ENCODE measurements at places on chromosomes 7 and 10.

DNA sequence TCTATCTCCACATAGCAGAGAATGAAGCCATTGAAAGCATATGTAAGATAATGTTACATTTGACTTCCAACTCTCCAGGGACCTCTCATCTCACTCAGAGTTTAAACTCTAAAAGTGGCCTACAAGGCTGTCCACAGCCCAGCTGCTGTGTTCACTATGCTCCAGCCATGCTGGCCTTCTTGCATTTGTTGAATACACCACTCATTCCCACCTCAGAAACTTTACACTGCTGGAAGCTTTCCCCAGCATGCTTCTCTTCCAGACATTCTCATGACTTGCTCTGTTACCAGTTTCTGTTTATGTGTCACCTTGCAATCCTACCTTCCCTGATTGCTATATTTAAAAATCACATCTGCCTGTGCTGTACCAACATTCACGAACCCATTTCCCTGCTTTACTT lies 167.2 kb downstream of the WNT2 start:
- DNase-seq: no peak

GRCh38 chr10:80535671-80536360 lies 1.9 kb upstream of the SH2D4B start:
- peak; percentile 5 for DNase-seq

GRCh38 chr7:134699021-134699818 lies 52.6 kb downstream of the BPGM start:
- DNase-seq: no peak

GRCh38 chr10:63798599-63799498 lies 277.6 kb downstream of the REEP3 start:
- DNase-seq: peak; percentile 16

DNA sequence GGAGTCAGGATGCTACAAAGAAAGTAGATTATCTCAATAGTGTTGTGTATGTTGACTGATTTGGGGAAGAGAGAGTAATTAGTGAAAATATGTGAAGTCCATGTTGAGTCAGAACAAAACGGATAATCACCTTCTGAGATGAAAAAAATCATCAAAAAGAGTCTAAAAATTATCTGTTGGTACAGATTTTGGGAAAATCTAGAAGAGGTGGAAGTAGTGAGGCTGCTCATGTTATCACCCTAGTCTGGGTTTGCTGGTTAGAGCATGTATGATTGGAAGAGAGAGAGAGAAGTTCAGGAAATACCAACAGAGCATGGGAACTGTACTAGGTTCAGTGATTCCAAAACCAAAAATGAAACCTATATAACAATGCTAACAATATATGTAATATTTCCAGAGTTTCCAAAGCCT lies 12.3 kb downstream of the RPA3 start:
- DNase-seq: no peak

GRCh38 chr10:116253716-116254115 lies 19.3 kb downstream of the GFRA1 start:
- DNase-seq: no peak

- no peak for DNase-seq
Observed at GRCh38 chr10:101053516-101053915, 8.3 kb upstream of the KAZALD1 start.

GRCh38 chr7:54339073-54339472 lies 203.1 kb upstream of the VSTM2A start:
- no peak for DNase-seq

- no peak for DNase-seq
Observed at GRCh38 chr7:158419238-158419785, 168.3 kb downstream of the PTPRN2 start.

DNA sequence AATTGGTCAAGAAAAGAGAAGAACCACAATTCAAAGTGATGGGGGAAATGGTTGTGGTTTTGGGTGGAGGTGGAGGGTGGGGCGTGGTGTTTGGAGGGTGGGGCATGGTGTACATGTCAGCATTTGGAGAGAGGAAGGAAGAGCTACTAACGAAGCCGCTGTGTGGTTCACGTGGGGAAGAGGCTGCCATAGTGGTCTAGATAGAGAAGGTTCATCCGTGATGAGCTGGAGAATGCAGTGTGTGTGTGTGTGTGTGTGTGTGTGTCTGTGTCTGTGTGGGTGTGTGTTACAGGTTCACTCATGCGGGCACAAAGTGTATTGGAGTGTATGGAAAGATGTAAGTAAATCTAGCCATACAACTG lies 6.1 kb upstream of the VCL start:
- no peak for DNase-seq

DNA sequence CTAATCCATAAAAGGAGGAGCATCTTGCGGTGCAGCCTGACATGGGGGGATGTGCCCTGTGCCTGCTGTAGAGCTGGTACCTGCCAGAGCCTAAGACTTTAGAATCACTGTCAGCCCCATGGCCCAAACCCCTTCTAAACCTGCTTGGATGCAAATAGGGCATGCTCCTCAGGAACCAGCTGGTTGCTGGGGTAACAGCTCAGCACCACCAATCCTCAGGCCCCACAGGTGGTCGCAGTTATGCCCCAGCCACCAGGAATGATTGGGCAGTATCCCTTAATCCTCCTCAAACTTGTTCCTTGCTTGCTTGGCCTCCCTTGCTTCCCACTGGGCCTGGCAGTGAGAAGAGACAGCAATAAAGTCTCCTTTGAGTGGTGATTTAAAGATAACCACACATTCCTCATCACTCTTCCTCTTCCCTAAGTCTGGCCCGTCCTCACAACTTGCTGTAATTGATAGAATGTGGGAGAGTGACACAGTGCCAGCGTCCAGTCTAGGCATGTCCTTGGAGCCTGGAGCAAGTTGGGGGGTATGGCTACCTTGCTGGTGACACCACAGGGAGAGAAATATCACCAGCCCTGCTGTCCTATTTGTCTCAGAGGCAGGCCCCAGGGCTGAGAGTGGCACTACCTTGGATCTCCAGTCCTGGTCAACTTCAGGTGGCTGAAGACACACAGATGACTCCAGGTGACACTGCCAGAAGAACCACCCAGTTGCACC lies 43.0 kb downstream of the VSTM4 start:
- no peak for DNase-seq

- DNase-seq: no peak
Observed at GRCh38 chr10:77541247-77541646, 96.4 kb downstream of the KCNMA1 start.

DNA sequence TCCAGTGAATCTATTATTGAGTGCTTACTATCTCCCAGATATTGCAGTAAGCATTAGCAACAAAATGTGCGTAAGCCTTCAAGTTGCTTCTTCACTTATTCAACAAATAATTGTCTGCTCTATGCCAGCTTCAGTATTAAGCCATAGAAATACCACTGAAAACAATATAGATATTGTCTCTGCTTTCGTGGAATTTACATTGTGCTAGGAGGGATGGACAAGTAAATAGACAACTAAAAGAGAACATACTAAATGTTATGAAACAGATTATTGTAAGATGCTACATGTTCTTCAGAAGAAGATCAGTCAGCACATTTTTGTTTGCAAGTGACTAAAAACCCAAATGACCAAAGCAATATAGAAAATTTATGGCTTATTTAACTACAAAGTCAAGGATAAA lies 27.3 kb downstream of the CFAP69 start:
- no peak for DNase-seq

DNA sequence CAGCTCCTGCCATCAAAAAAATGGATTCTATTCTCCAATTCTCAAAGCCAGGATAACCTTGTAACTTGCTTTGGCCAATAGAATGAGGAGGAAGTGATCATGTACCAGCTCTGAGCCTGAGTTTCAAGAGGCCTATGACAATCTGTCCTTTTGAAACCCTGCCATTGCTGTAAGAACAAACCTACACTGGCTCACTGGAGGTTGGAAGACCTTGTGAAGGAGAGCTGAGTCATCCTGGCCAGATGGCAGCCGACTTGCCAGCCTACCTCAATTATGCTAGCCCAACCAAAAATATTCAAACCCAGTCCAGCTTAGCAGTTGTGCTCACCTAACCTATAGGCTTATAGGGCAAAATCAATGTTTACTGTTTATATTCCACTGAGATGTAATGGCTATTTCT lies 93.0 kb downstream of the HGF start:
- DNase-seq: no peak

DNA sequence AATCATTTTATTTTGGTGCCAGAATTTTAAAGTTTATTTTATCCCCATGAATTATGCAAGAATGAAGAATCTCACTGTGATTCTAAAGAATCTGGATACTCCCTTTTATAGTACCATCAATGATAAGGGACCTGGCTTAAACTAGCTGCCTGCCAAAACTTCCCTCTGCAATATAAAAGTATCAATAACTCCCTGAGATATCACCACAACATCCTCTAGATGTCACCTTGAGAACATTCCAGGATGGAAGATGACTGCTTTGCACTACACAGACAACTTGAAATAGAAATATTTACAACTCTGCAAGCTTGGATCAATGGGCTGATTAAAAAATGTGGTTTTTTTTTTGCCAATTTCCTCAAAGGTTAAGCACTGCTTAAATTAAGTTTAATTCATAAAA lies 142.1 kb downstream of the SLC25A13 start:
- no peak for DNase-seq

DNA sequence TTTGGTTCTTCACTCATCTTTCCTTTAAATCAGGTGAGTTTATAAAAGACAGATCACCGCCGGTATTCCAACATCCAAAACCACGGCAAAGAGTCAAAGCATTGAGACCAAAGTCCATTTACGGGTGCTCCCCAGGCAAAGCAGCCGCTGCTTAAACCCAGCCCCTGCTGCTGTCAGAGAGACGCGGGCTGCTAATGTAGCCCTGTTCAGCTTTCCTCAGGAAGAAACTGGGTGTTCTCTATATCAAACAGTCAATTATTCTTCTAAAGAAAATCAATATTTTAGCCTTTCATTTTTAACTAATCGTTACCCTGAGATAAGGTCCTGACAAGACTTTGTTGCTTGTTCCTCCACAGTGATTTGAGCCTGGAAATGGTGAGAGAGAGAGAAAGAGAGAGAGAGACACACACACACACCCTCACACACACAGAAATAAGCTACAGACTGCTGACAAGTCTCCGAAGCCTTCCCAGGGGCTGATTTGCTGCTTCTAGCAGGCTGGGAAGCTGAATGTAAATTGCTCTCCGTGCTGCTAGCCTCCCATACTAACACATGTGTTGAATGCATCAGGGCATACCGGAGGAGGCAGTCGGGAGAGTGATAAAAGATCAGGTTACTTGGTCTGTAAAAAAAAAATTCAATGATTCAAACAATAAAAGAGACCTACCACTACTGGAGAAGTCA lies 183.0 kb upstream of the ANK3 start:
- no peak for DNase-seq

DNA sequence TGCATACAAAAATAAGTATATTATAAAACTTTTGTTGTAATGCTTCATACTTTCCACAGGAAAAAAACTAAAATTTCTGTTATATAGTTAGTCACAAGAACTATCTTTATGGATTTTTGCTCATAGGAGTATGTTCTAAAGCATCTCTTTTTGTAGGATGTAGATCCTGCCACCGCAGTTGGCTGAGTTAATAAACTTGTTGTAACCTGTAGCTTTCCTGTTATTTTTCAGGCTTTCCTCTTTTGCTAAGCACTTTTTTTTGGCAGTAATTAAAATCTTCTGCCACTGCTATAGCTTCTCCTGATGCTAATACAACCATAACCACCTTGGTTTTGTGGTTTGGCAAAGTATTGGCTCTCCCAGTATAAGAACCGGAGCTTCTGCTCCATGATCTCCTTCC lies 60.3 kb downstream of the WNT2 start:
- no peak for DNase-seq

DNA sequence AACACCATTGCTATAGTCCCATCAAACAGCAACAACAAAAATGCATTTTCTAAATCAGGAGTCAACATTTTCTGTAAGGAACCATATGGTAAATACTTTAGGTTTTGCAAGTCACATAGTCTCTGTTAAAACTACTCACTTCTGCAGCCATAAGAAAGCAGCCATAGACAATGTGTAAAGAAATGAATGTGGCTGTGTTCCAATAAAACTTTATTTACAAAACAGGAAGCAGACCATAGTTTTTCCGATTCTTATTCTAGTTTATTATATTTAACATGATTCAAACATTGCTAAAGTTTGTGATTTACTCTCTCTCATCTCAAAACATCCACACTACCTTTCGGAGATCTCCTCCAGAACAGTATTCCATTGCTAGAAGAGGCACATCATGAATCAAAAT lies 6.9 kb downstream of the CHUK start:
- DNase-seq: no peak

DNA sequence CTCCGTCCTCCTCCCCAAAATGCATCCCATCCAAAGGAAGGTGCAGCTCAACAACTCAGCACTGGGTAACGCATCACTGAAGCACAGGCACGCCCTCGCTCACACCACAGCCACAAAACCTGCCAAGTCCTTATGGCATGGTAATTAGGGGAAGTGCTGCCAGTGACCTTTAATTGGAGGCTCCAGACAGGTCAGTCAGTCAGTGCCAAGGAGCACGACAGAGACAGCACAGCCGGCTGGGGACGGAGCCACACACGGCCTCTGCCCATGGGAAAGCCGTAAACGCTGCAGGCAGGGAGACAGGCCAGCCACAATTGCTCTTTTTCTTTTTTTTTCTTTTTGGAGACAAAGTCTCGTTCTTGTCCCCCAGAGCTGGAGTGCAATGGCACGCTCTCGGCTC lies 146.5 kb downstream of the MAD1L1 start:
- DNase-seq: no peak

GRCh38 chr7:21704359-21704758 lies 161.5 kb downstream of the DNAH11 start:
- DNase-seq: no peak

- DNase-seq: no peak
Observed at GRCh38 chr7:2326951-2327350, 12.7 kb upstream of the SNX8 start.

DNA sequence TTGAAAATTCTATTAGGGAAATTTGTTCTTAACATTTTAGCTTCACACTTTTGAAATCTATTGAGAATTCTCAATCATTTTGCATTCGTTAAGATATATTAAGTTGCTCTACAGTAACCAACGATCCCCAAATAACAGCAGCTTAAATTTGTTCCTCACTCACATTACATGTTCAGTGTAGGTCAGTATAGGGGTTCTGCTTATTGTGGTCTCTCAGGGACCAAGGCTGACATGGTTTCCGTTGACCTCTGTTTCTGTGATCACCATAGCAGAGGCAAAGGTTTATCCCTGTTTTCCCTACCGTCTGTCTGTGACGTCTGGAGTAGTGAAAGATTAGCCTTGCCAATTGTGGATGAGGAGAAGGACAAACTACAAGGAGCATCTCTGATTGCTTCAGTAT lies 235.0 kb upstream of the CSTF2T start:
- no peak for DNase-seq

DNA sequence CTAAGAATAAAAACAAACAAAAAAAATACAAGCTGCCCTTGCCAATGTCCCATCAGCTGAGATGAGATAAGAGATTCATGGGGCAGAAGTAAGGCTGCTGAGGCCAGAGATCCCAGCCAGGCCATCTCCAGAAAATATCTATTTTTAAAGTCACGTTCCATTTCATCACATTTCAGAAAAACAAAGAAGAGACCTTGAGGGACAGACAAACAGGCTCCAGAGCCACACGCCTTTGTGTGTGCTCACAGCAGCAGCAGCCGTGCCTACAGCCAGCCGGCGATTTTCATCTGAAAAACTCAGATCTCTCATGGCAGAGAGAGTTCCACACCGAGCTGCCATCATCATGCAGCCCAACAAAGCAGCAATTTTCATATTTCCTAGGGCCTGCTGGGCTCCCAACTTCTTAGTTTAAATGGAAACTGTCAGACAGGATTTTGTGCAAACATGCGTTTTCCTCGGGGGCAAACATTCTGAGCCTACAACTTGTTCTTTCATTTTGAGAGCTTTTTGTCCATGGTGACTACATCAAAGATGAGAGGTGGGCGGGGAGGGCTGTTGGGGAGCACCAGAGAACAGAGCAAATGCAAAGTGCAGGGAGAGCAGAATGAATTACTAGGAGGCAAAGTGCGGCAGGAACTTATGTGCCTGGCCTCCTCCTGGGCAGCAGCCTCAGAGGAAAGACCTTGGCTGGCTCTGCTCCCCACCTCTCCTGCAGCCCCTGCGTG lies 38.8 kb downstream of the DLG5 start:
- DNase-seq: no peak

All from AG09319 (cell line).